ENCODE measurements at places on chromosomes 16 and 17.
A peak's percentile ranks its signal among the peaks of the same experiment; 100 is the strongest.

DNA sequence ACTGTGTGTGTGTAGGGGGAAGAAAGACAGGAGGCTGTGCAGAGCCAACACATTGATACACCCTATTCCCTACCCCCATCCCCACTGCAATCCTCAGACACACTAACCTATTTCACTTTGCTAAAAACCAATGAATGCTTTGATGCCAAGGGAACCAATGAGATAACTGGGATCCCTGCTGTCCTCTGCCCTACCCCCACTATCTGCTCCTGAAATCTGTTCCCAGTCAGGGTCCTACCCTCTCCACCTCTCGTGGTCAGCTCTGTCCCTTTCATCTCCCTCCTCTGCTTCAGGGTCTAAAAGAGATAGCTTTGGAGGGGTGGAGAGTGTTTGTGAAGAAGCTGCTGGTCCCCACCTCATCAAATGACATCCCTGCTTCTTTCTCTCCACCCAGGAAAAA is 19.1 kb upstream of the SP6 start:
- DNase-seq = no peak

GRCh38 chr17:20116683-20117309 is 107.6 kb downstream of the SPECC1 start:
- peak; percentile 86 for DNase-seq

GRCh38 chr17:64113006-64113405 is 16.9 kb downstream of the ERN1 start:
- no peak for DNase-seq

DNA sequence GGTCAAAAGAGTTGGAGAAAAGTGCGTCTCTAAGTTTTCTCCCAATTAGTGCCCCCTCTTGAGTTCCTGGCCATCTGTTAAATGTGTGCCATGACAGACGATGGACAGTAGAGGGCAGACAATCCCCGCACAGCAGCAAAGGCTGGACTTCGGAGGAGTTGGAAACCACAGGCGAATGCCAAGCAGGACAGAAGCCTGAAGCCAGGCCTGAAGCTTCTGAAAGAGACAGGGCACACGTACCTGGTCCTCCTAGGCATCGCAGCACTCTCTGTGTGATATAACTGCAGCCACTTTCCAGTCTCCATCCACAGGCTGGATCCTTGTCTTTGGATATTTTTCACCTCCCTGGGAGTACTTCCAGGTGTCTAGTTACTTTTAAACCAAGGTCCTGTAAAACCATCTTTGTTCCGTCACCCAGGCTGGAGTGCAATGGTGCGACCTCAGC is 14.5 kb downstream of the C17orf100 start:
- peak; percentile 77 for DNase-seq

GRCh38 chr17:49916854-49917515 is 52.0 kb upstream of the DLX4 start:
- peak; percentile 64 for DNase-seq

DNA sequence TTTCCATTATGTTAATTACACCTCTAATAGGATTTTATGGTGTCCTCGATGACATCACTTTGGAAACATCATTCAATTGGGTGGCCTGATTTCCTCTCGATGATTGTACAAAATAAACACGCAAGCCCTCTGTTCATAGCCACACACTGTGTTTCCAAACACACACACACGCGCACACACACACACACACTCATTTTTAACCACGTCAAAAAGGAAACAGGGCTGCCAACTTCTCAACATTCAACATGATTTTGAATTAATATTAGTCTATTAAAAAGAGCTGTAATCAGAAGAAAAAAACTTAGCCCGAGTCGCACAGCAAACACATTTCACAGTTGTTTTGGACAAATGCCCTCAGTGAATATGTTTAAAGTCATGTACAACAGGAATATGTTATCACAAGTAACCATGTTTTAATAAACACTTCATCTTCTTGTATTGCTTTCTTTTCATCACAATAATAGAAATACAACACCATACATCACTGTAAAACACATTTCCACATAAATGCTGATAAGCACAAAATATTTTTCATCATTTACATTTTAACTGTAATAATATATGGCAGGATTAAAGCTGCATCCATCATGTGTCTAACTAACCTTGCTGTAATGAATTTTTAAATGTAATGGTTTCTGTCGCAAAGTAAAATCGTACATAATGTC is 219.1 kb upstream of the IRX3 start:
- DNase-seq = no peak

DNA sequence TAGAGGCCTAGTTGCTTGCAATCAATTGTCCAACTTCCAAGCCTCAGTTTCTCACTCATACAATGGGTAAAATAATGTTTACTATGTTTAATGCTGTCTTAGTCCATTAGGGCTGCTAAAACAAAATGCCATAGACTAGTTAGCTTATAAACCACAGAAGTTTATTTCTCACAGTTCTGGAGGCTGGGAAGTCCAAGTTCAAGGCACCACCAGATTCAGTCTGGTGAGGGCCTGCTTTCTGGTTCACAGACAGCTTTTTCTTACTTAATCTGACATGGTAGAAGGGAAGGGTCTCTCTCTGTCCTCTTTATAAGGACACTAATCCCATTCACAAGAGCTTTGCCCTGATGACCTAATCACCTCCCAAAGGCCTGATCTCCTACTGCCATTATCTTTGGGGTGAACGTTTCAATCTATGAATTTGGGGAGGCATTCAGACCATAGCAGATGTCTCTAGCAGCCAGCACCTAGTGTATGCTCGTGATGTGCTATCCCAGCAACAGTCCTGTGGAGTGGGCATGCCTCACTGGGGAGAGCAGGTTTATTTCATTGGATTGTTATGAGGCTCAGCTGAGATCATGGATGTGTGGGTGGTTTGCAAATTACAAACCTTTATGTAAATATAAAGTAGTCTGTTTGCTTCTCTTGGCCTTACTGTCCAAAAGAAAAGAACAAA is 25.2 kb downstream of the YPEL2 start:
- no peak for DNase-seq

- no peak for DNase-seq
These were observed 3.7 kb downstream of the TXNDC11 start for GRCh38 chr16:11738742-11739544.

DNA sequence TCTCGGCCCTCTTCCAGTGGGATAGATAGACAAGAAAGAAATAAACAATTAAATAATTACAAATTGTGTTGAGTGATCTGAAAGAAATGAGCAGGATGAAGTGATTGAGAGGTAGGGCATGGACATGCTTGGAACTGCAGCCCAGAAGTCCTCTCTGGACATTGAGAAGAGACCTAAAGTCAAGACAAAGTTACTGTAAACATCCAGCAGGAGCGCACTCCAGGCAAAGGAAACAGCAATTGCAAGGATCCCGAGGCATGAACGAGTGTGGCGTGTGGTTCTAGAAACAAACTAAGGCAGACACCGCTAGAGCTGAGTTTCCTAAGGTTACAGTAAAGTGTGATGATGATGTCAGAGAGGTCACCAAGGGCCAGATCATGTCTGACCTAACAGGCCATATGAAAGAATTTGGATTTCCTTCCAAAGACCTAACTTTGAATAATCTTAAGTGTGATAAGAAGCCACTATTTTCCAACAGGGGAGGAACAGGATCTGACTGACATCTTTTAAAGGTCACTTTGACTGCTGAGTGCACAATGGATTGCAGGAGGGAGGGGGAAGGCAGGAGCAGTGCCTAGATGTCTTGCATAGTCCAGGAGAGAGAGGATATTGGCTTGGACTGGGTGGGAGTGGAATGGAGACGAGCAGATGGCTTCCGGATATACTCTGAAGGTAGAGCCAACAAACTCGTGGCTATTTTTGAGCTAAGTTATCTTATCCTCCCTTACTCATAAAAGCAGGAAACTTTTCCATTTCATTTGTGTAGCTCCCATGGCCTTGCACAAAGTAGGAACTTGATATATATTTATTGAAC is 19.0 kb downstream of the ABCC12 start:
- DNase-seq = no peak

DNA sequence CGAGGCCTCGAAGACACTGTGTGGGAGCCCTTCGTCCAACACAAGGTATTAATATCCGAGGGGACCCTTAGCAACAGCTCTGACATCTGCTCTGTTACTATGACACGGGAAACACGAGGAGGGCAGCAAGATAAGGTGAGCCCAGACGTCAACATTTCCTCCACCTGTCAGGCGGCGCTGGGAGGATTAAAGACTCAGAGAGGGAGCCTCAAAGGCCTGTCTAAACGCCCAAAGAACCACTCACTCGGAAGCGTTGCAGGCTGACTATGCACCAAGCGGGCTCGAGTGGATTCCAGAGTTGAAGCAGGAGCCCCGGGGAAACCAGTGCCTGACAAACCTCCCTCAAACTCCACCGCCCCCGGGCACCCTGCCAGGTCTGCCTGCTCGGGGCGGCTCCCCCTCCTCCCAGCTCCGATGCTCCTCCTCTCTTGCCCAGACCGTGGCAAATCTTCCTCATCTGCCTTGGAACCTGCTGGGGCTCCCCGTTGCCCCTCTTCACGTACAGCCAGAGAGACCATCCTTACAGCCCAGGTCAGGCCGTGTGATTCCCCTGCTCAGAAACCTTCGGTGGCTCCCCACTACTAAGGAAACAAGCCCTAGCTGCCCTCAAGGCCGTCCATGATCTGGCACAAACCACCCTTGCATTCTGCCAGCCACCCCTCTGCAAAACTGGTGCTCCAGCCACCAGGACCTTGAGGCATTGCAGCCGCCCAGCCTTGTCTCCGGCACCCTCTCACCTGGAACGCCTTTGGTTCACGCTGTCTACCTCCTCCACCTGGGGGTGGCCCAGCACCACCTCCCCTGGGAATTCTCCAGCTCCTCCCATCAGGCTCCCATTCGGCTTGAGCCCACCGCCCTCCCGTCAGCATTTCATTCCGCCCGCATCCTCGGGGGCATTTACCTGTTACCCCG is 16.2 kb downstream of the RPH3AL start:
- peak; percentile 50 for DNase-seq

DNA sequence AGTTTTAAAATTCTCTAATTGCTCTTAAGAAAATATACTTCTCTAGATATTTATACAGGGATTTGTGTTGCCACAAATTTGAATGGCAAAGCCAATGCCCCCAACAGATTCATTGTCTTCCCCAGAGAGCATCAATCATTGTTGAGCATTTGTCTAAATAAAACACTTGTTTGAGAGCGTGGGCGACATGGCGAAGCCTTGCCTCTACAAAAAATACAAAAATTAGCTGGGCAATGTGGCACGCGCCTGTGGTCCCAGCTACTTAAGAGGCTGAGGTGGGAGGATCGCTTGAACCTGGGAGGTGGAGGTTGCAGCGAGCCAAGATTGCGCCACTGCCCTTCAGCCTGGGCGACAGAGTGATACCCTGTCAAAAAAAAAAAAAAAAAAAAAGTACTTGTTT is 13.4 kb upstream of the SRSF1 start:
- DNase-seq = no peak

GRCh38 chr16:86816930-86817625 is 238.7 kb downstream of the FOXL1 start:
- no peak for DNase-seq

DNA sequence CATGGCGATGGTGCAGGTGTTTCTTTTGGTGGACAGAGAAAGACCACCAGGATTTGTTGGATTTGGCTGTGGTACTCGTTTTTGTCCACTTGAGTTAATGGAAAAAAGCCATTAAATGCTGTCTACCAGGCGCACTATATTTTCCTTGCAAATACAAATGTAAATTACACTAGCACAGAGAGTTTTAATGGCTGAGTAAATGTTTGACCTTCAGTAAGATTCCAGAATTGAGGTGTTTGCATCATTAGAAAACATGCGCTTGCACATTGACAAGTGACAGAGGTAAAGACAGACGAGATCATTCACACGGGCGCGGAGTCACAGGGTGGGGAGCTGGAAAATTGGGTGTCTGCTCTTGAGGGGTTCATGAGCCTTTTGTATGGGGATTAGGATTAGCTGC is 53.5 kb upstream of the AKTIP start:
- no peak for DNase-seq

DNA sequence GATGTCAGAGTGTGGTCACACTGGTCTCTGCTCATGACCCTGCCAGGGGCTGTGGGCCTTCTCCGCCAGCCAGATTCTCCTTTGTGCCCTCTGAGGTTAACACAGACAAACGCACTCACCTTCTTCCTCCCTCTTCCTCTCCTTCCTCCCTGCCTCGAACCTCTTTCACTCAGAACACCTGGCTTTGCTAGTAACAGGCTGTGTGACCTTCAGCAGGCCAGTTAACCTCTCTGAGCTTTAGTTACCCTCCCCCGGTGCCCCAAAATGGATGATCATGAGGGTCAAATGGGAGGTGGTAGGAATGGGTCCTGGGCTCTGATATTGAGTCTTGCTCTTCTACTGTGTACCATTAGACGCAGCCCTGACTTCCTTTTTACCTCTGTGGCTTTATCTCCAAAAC is 127.1 kb downstream of the OR1D5 start:
- DNase-seq = no peak

- DNase-seq = peak; percentile 65
These were observed at the start of gene USP10 for GRCh38 chr16:84699712-84700445. TSS of gene USP10 (plus strand) at chr16:84700000. CDS start at chr16:84700091, 91 bp downstream.

DNA sequence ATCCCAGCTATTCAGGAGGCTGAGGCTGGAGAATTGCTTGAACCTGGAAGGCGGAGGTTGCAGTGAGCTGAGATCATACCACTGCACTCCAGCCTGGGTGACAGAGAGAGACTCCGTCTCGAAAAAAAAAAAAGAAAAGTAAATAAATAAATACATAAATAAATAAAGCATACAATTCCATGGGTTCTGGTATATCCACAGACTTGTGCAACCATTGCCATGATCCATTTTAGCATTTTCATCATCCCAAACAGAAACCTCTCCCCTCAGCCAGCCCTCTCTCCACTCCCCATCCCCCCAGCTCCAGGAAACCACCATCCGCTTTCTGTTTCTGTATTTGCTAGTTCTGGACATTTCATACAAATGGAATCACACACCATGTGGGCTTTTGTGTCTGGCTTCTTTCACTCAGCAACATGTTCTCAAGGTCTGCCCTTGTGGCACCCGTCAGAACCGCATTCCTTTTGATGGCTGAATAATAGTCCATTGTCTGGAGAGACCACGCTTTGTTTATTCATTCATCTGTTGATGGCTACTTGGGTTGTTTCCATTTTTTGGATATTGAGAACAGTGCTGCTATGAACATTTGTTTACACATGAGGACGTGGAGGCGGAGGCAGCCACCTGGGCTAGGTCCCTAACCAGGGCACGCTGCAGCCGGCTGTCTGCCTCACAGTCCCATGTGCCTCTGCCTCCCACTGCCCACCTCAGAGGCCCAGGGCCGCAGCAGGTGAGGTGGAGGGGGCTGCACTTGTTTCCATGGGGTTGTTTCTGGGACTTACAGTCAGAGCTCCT is 76.2 kb downstream of the NT5M start:
- DNase-seq = no peak

DNA sequence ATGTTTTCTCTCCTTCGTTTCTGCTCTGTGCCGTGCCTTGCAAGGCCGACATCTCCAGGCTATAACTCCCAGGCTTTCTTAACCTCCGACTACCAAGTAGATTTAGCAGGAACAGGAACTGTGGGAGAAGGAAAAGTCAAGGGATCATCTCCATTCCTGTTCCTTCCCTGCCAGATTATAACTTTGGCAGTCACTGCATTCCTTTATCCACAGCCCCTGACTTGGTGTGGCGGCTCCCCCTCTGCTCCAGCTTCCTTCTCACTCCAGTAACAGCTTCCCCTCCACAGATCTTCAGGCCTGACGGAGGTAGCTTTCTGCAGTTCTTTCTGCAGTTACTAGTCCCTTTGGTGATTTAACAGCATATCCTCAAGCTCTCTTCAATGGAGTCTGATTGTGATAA is 234.6 kb upstream of the MON1B start:
- DNase-seq = no peak

Data from KBM-7 (cell line).